ENCODE measurements at places on chromosomes 11 and 22. TPM values are rescaled to one million over a fixed set of nuclear protein-coding genes. Genes with fewer than 3 reads are reported as not detected.

Gene C1QTNF4
- total RNA-seq, result 0.11 TPM

Gene NPAS4
- not detected for total RNA-seq

DNA sequence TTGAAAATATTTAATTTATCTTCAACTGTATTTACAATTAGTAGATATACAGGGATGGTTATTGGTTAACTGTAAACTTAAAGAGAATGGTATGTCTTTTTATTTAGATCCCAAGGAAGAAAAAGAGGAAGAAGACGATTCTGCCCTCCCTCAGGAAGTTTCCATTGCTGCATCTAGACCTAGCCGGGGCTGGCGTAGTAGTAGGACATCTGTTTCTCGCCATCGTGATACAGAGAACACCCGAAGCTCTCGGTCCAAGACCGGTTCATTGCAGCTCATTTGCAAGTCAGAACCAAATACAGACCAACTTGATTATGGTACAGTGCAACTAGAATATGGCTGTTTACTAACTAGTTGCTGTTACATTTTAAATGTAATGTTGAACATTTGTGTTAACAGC, 12.7 kb upstream of the CNTF start:
- DNase-seq, result no peak

DNA sequence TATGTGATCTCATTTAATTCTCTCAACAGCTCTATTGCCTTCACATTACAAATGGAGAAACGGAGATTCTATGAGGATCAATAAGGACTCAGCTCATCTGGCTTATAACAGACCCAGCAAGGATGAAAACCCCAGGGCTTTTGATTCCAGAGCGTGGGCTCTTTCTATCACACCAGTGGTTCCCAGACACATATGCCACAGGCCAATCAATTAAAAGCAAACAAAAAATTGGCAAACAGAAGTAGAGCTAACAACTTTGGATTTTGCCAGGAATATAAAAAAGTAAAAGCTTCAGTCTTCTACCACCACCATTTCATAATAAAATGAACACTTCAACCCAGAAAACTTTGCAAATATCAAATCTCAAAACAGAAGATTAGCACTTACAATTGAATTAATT, 71.1 kb upstream of the FAT3 start:
- DNase-seq, result no peak

DNA sequence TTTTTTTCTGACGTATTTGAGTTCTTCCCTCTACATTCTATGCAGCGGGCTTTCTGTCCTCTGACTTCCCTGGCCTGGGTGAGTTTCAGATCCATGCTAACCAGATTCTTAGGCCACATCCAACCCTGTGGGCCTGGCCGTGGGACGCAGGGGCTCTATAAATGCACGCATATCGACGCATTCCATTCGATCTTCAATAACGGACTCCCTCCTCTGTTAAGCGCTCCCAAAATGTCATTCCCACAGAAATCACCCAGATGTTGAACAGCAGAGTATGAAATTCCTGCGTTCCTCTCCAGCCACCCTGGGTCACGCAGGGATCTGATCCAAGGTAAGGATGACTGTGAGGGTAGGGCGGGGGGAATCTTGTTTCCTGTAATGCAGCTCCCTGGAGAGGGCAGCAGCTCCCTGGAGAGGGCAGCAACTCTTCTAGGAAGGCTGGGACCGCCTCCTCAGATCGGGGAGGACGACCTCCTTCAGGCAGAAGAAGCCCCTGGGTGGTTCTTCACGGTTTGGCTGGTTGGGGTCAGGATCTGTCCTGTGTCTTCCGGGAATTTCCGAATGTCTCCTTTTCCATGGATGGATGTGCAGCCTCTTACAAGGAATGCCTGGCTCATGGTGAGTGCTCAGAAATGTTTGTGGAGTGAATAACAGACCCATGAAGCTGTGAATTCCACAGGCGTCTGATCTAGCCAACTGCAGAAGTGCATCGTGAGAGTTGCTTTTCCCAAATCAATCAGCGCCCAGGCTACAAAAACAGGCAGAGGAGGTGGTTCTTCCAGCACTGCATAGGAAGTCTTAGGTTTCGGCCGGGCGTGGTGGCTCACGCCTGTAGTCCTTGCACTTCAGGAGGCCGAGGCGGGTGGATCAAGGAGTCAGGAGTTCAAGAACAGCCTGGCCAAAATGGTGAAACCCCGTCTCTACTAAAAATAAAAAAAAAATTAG, 12.2 kb downstream of the MRGPRD start:
- DNase-seq, result no peak

DNA sequence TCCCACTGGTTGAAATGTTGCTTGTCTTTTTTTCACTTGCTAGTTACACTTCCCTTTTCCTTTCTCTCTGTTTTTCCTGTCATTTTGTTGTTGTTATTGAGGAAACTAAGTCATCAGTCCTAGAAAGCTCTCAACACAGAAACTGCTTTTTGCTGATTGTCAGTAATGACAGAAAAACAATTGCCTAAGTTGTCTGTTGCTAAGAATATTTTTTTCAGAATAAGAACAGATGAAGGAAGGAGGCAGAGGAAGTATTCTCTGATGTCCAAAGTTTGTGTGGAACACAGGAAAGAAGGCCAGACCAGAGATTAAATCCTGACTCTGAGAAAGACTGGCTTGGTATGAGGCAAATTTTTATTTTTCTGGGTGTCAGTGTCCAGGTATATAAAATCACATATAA, 163.3 kb downstream of the CASP12 start:
- DNase-seq, result no peak

DNA sequence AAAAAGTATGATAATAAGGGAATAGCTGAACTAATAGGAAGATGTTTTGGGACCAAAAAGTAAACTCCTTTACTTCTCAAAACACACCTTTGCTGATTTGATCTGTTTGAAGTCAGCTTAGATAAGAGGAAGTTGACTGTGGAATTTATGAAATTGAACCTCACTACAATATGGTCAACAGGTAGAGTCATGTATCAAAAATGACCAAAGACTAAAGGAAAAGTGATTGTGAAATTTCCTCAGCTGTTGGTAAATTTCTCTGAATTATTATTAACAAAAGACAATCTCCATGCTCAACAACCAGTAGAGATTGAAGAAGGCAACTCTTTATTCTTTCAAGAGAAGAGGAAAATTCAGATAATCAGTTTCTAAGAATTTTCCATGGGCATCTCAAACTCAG, 826.5 kb downstream of the KCNA4 start:
- no peak for DNase-seq

DNA sequence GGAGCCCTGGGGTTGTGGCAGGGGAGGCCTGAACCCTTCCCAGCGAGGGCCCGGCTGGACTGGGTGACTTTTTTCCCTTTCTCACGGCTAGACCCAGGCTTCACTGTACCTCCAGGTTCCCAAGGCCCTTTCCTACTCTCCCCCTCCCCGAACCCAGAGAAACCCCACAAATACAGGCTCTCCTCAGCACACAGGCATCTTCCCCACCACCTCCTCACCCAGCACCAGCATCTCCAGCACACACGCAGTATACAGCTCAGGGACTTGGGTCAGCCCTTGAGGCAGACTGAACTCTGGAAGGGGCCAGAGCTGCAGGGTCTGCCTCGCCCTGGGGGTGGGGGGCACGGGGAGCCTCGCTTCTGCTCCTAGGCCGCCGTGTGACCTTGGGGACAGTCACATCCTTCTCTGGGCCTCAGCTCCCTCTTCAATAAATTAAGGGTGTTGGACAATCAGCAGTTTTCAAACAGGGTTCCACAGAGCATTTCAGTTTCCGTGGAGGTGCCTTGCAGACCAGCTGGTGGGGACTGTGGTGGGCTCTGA, 4.5 kb downstream of the TMPRSS13 start:
- DNase-seq, result no peak

Gene TREH
- total RNA-seq, result not detected

Gene OTUB1
- 71.6 TPM for total RNA-seq

Gene AQP11
- 0.63 TPM for total RNA-seq

- DNase-seq, result no peak
Measured at GRCh38 chr22:25327018-25327755, 107.7 kb downstream of the CRYBB2 start.

DNA sequence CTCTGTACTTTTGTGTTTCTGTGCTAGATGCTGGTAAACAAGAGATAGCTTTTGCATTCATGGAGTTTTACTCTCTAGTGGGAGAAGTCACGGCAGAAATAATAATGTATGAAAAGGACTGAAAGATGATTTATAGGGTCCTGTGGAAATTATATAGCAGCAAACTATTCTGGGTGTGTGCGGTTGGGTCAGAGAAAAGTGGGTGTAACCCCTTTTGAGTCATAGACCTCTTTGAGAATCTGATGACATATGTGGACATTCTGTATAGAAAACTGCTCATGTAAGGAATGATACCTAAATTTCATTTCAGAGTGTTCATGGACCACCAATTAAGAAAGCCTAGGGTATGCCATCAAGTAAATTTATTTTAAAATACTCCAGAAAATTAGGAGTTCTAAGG, 54.4 kb downstream of the TMEM135 start:
- no peak for DNase-seq

All from pulmonary artery endothelial cell (primary cell).